Activated naive CD4-positive, alpha-beta T cell treated with anti-CD3 and anti-CD28 coated beads for 36 hours (primary cell): ENCODE measurements at places on chromosomes 12 and 14.

DNA sequence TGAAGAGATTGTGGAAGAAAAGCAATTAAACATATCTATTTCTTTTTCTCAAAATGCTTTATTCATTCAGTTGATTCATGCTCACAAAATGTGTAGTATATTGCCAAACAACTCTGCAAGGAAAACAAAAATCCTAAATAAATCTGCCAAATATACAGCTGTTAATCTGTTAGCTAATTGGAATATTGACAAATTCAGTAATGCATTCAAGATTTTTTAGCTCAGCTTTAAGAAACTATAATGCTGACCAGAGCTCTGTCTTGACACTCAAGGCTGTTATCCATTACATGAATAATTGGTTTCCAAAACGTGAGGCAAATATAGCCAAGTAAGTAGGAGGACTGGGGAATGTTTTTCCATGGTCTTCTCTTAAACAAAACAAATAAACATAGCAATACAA is 146.8 kb downstream of the TMTC2 start:
- no peak for DNase-seq

DNA sequence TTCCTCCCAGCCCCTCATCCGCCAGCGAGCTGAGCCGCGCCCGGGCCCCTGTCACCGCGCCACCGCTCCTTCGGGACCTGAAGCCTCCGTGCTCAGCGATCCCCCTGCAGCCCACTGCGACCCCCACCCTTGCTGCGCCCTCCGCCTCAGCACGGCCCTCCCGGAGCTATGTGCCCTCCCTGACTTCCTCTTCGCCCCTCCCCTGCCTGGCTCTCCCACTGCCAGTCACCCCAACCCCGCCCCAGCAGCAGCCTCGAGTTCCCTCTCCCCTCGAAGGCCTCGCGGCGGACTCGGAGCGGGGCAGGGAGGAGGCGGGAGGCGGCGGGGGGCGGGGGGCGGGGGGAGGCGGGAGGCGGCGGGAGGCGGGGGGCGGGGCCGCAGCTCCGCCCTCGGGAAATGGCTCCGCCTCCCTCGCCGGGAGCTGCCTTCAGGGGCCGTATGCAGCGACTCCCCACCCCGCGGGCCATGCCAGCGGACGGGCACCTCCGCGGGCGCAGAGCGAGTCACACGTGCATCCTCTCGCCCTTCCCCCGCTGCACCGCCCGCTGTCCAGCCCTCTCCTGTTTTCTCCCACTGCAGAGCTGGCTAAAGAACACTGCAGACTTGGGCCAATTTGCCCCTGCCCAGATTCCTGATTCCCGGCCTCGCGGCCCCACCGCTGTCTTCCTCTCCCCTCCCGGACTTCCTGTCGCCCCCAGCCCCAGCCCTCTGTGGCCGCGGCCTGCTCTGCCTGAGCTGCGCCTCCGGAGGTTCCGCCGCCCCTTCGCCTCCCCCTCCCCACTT is 29.1 kb upstream of the ADIPOR2 start:
- DNase-seq, result peak; percentile 88

DNA sequence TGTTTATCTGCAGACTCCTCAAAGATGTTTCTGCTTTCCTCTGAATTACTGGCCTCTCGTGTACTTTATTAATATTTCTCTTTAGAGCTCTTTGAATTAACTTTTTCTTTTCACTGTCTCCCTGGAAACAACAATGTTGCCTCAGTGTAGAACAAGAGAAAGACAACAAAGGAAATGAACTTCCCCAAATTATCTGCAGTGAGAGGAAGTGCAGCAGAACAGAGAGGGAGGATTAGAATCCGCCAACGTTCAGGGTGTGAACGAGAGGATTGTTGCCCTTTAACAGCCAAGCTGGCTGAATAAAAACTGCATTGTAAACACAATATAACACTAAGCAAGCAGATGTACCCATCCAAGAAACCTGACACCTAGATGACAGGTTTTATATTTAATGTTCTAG is 375.9 kb downstream of the GALC start:
- no peak for DNase-seq

GRCh38 chr12:78719721-78720120 is 144.9 kb upstream of the SYT1 start:
- no peak for DNase-seq

DNA sequence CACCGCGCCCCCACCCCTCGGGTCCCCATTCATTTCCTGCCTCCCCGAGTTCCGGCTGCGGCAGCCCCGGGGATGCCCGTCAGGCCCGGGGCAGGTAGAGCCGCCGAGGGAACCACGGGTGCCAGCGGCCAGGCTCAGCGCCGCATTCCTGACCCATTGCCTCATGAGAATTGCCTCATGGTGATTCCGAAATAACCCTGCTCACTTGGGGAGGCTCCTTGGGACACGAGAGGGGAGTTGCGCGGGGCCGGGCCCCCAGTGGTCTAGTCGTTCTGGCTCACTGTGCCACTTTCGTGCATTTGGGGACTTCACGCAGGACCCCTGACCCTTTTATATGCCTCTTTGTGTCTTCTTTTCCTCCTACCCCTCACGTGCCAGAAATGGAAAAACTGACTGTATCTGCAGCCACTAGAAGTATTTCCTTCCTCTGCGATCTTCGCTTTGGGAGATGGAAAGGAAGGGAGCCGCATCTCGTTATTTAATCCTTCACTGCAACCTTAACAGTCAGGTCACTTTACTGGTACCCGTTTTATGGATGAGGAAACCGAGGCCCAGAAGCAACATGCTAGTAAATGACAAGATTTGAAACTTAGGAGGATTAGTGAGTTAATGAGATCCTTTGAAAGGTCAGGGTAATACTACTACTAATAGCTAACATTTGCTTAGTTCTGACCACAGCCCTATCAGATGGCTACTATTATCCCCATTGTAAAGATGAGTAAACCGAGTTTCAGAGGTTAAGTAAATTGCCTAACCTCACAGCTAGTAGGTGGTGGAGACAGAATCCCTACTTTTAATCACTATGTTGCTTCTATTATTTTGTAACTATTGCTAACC is 768 bp downstream of the PTPN11 start:
- DNase-seq, result peak; percentile 61

GRCh38 chr12:11810206-11810545 is 160.7 kb downstream of the ETV6 start:
- no peak for DNase-seq

DNA sequence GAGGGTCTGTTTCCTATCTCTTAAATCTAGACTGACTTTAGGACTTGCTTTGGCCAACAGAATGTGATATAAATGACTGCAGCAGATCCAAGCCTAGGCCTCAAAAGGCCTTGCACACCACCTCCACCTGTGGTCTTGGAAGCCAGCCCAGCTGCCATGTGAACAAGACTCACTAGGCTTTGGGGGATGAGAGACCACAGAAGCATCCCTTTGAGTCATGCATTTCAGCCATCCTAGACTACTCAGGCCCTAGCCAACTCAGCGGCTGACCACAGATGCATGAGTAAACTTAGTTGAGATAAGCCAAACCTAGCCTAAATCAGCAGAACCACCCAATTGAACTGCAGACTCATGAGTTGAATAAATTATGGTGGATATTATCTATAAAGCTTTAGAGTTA is 87.7 kb downstream of the KCNH5 start:
- DNase-seq, result no peak

DNA sequence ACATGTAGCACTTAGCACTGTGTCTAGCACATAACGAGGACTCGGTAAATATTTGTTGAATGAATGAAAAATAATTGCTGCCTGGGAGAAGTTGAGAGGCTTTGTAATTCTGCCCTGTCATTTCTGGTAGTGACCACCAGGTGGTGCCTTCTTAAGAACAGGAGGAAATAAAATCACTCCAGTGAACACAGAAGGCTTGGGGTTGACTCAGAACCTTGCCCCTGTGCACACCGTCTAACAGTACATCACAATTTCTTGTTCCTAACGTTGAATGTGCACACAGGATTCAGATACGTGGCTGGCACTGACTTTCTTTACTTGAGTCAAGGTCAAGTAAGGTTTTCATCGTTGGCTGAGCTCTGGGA is 91.8 kb downstream of the RGS6 start:
- DNase-seq, result peak; percentile 69

- no peak for DNase-seq
These were observed 19.2 kb upstream of the SLC10A1 start for GRCh38 chr14:69816216-69816615.

DNA sequence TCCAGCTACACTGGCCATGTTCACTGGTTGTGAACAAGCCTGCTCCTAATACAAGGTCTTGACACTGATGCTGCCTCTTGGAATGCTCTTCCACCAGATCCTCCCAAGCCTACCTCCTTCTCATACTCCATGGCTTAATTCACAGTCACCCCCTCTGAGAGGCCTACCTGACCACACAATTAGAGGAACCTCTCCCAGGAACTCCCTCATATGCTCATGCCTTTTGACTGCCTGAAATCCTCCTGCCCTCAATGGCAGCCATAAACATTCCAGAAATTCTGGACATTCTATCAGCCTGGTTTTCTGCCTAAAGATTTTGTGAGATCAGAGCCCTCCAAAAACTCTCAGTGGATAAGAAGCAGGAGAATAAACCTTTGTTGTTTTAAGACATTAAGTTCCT is 340.2 kb downstream of the C12orf75 start:
- no peak for DNase-seq
